NCI-H82 (cell line): ENCODE measurements at places on chromosomes 3 and 15.

DNA sequence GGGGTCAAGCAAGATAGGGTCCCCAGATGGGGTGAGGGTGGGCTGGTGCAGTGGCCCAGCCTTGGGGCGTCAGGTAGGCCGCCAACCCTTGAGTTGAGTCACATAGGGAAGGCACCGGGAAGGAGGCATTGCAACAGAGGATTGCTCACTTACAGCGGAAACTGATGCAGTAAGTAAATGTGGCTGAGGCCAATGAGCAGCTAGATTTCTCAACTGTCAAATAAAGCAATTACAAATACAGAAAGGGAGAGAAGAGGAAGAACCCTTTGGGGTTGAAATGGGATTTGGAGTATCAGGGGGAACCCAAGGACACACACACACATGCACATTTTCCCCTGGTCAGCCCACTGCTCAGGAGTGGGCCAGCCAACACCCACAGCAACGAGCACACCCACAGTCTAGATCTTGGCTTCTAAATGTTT lies 44.0 kb downstream of the CHSY1 start:
- DNase-seq = no peak

GRCh38 chr15:42203891-42204290 lies 4.2 kb downstream of the VPS39 start:
- peak; percentile 19 for DNase-seq

DNA sequence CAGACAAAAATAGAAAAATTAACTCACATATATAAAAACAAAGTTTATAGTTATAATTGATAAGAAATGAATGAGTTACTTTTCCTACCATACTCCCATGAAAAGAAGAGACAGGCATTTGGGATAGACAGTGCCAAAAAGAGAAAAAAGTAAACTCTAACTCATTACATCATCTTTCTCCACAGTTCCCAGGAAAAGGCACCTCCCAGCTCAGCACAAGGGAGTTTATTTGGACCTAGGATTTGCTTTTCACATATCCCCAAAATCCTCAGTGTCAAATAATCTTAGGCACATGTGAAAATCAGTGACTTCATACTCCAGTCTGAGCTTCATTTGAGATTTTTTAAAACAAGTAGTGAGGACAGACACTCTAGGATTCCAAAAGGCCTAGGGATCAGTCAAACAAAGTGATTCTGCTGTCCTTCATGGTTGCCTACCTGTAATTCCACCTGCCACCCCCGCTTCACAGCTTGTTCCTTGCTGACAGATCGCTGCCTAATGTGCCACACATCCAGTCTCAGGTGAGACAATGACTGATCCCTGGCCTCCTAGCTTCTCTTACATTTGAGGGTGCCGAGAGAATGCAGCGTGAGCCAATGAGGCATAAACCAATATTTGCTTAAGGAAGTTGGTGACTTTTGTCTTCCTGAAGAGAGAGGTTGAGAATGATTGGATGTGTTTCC lies 573.7 kb downstream of the TBL1XR1 start:
- no peak for DNase-seq

- peak; percentile 49 for DNase-seq
These were observed 788 bp downstream of the FOXB1 start for GRCh38 chr15:60004846-60005351.

DNA sequence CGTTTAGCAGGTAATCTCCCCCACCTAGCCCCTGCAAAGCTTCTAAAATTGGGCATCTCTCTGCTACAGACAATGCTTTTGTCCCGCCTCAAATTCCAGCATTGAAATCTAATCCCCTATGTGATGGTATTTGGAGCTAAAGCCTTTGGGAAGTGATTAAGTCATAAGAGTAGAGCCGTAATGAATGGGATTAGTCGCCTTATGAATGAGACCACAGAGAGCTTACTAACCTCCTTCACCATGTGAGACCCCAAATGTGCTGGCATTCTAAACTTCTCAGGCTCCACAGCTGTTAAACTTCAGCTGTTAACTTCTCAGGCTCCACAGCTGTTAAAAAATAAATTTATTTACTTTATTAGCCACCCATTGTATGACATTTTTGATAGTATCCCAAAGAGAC lies 374.2 kb upstream of the BCHE start:
- peak; percentile 86 for DNase-seq

DNA sequence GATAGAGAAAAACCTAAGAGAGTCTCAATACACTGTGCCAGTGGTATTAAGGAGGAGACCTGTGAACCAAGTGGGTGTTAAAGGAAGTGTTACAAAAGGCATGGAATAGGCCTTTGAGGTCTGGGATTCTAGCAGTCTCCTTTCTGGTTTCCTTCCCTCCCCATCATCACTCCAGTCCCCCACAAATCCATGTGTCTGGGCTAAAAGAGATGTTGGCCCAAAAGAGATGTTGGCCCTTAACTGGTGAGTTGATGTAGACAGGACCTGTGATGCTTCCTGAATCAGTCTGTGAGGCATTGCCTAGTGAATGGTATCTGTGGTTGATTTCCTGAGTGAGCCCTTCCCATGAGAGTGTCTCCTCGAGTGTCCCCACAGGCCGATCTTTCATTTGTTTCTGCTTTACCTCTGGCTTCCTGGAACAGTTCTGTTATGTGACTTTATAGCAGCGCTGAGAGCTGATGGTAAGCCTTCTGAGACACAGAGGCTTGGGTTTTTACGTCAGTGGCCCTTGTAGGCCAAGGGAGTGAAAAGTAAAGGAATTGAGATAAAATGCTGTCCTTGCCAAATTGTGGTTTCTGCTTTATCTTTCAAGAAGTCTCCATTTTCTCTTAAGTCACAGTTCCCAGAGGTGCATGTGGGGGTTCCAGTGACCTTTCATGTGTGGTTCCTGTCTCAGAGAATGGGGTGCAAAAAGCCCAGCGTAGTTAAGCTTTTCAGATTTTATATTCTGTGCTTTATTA lies 87.8 kb downstream of the KLHL25 start:
- no peak for DNase-seq

DNA sequence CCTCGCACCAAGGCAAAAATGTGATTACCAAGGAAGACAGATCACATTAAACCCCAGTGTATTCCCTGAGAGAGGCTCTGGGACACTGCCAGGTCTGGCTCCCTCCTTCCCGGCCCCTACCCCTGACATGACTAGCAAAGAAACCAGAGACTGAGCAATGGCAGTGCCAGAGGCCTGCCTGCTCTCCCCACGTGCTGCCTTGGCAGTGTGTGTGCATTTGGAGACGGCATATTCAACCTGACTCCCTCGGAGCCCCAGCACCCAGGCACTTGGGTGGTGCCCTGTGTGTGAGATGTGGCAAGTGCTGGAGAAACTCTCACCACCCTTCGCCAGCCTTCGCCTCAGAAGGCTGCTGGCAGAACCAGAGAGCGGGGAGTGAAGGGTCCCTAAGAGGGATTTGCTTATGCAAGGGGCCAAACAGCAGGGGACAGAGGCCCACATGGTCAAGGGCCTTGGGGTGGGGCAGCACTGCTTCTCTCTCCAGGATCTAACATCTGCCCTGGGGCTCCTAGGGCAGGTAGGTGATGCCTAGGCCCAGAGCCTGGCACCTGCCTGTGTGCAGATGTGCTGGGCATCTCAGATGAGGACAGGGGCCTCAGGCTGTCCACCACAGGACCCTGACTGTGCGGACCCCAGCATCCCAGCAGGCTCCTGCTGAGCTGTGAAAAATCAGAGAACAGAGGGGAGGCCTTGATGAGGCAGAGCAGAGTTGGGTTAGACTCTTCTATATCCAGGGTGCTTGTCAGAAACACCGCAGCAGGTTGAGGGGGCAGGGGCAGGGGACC lies 23.6 kb upstream of the PLXNA1 start:
- no peak for DNase-seq

GRCh38 chr15:77516786-77517185 lies 96.1 kb downstream of the HMG20A start:
- DNase-seq = no peak

GRCh38 chr3:45608885-45609284 lies 14.3 kb downstream of the LIMD1 start:
- no peak for DNase-seq

- peak; percentile 54 for DNase-seq
These were observed 183.8 kb upstream of the KCNMB2 start for GRCh38 chr3:178352326-178353005.

- peak; percentile 24 for DNase-seq
These were observed 105.2 kb upstream of the RNF7 start for GRCh38 chr3:141632779-141633374.

- DNase-seq = no peak
These were observed 172.4 kb downstream of the CHST2 start for GRCh38 chr3:143291836-143292447.

DNA sequence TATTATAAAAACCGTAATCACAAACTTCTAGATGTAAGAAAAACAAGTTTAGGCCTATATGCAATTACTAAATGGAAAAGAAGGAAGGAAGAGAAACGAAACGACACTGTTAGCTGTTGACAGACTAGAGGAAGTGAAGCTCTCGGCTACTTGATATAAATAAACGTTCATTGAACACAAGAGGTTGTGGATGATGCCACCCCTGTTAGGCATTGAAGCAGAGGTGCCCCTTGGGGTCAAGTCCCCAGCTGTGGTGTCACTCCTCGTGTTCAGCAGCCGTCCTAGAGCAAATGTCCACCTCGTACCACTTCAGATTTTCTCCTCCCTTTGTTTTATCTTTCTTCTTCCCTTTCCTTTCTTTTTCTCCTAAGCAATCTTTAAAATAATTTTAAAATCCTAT lies 146.5 kb upstream of the UBE2E1 start:
- no peak for DNase-seq

- no peak for DNase-seq
These were observed 512.5 kb downstream of the AGBL1 start for GRCh38 chr15:86591994-86592735.

DNA sequence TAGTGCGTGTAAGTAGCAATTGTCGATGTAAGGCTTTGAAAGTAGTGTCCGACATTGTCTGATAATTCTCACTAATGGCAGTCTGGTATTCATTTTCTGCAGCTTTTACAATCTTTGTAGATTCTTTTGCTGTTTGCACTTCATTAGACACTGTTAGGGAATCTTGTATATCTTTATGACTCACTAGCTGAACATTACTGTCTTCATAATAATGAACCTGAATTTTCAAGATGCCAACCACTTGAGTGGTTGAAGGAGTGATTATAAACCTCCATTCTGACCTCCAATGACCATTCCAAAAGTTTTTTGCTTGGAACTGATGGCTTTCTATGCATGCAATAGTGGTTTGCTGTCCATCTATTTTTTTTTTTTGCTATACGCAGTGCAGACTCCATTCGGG lies 76.4 kb upstream of the MFGE8 start:
- no peak for DNase-seq

GRCh38 chr3:189027626-189028155 lies 144.1 kb upstream of the TPRG1 start:
- DNase-seq = no peak

GRCh38 chr3:175612487-175613196 lies 753.5 kb downstream of the NAALADL2 start:
- DNase-seq = peak; percentile 5

DNA sequence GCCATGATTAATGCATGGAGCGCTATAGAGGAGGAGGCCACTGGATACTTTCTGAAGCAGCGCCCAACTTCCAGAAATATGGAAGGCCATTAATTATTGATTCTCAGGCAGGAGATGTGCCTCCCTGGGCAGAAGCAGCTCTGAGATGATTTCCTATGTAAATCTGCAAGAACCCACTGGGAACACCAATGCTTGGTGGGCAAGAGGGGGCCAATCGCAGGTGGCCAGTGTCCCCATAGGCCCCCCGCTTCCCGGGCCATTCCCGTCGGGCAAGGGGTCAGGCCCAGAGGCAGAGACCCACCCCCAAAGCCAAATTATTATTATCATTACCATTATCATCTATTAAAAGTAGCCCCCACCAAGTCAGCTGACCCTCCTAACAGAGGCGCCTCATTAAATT lies 288.0 kb upstream of the TLE3 start:
- DNase-seq = no peak

- no peak for DNase-seq
These were observed 103.1 kb downstream of the LRRK1 start for GRCh38 chr15:101022306-101022705.

DNA sequence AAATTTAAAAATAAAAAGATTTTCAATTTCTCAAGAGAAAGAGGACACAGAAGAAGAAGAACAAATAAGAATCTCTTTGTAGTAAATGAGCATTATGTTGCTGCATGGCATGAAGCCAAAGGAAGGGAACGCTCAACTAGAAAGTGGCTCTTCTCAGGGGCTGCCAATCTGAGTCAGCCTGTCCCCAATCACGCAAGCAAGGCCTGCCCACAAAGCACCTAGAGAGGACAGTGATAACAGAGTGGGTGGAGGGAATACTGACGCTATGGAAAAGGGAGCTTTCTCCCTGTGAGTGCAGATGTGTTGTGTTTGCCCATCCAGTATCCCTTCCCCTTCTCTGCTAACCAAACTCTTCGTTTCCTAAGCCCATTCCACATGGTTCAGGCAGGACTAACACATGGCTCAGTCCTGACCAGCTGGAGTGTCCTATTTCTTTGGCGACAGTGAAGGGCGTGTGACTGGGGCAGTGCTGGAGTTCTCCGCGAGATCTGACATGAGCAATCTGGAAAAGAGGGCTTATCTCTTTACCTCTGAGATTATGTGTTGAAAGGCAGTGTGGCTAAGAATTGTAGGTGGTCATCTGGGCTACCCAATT lies 14.2 kb downstream of the FBN1 start:
- peak; percentile 73 for DNase-seq

- peak; percentile 74 for DNase-seq
These were observed 27.7 kb upstream of the DCP1A start for GRCh38 chr3:53375019-53375418.

DNA sequence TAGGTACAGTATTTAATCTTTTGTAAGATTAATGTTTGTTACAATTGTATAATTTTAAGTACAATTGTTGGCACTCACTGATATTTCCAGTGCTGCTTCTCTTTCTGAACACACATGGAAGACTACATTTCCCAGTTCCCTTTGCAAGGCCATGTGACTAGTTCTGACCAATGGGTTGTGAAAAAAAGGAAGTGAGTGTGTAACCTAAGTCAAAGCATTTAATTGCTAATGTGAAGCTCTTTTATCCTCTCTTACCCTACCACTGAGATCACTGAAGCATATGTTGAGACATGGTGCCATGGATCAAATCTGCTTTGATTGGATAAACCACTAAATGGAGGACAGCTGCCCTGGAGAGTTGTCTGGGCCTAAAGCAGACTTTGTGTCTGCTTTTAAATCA lies 83.9 kb upstream of the PLXND1 start:
- DNase-seq = peak; percentile 100

GRCh38 chr3:155079468-155079745 lies 712 bp upstream of the MME start:
- DNase-seq = no peak

DNA sequence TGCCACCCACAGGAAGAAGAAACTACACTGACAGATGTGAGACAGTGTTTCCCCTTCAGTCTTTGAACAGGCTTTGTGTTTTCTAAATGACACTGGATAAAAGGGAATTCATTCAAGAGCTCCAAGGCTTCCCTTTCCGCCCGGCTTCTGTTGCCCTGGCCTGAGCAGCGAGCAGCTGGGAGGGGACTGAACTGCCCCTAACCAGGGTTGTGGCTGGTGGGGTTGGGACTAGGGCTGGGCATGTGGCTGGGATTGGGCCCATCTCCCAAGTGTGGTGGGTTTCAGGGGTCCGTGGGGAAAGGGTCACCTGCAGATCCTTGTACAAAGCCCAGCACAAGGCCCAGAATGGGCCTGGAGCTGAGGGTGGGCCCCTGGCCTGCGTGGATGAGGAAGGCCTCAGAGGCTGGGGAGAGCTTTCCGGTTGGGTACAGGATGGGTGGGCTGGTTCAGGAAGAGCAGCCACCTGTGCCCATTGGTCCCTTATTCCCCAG lies 10.4 kb downstream of the VILL start:
- no peak for DNase-seq
